ENCODE measurements at places on chromosomes 2 and 18. TPM values are rescaled to one million over a fixed set of nuclear protein-coding genes. Genes with fewer than 3 reads are reported as not detected.

Gene WDR54
- 38.6 TPM for total RNA-seq

DNA sequence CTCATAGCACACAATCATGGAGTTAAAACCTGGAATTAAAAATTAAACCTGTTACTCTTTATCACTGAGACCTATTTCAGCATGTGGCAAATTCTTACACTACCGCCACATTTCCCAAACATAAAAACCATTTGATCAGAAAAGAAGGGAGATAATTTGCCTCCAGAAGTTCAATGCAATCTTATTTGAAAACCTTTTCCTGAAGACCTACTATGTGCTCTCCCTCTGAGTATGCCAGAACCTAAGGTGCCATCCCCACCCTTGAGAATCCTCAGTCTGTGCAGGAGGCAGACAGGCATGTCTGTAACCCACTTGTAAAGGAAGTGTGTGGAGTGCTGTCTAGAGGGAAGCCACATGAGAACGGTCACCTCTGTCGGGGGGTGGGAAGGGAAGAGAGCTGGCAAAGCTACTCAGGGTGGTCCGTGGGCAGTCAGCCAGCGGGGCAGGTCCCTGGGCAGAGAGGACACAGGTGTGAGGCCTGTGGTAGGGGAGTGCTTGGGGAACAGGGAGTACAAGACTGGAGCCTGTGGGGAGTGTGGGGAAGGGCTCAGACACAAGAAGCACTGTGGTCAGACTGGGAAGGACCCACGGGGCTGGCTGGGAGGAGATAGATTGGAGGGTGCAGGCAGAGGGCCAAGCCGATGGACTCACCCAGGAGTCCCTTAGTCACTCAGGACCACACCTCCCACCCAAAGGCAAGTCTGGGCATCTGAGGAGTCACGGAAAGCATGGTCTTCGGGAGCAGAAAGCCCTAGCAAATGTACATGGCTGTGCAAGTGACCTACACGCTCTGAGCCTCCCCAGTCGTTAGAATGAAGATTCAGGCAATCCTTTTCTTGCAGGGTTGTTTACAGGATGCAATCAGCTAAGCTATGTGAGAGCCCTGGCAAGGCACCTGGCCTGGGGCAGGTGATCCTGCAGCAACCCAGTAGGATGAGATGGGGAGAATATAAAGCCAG is 22.8 kb downstream of the CRACDL start:
- DNase-seq, result no peak

GRCh38 chr2:171512683-171513195 is 9.5 kb upstream of the CYBRD1 start:
- no peak for DNase-seq

DNA sequence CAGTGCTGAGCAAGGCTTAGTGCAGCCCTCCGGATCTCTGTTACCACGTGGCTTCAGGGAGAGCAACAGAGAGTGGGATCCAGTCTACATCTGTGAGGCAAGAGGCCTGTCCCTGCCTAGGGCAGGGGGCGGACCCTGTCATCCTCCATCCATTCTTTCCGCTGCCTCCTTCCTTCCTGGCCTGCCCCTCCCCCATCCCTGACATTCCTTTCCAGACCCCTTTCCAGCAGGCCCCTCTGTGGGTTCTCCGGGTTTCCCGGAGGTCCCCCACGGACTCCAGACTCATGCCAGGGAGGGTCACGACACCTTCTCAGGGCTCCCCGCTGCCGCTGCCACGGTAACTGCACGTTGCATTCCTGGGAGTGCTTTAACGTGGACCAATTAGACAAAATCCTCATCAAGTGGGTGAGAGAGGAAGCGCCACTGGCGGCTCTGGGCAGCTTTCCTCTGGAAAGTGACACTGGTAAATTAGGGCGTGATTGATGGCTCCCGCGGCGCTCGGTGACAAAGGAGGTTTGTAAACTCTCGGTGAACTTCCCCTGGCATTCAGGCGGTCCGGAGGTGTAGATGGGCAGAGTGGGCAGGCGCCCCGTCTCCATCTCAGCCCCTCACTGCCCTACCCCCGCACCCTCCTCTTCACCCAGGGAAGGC is 11.4 kb downstream of the ATOH8 start:
- no peak for DNase-seq

DNA sequence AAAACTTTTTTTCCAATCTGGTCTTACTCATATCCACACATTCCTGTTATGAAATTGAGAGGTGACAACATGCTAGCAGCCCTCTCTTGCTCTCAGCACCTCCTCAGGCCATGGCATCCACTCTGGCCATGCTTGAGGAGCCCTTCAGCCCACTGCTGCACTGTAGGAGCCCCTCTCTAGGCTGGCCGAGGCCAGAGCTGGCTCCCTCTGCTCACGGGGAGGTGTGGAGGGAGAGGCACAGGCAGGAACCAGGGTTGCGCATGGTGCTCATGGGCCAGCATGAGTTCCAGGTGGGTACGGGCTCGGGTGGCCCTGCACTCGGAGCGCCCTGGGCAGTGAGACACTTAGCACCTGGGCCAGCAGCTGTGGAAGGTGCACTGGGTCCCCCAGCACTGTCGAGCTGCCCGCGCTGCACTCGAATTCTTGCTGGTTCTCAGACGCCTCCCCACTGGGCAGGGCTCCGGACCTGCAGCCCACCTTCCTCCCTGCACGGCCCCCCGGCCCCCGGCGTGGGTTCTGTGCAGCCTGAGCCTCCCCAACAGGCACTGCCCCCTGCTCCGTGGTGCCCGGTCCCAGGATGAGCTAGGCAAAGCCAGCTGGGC is 1669.6 kb upstream of the CELF4 start:
- no peak for DNase-seq

DNA sequence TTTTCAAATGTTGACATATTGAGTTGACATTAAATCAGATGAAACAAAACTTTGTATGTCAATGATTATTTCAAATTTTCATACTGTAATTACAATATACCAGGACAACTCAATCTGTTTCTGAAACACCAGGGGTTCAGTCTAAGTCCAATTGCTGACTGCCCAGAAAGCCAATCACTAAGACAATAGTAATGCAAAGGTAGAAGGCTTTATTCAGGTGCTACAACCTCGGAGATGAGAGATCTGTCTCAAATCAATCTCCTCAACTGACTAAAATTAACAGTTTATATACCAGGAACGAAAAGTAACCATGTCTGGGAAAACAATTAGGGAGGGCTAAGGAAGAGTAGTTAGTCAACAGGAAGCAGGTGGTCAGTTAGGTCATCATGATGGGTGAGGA is 1400.4 kb downstream of the SUCLG1 start:
- no peak for DNase-seq

GRCh38 chr18:48354746-48355260 is 54.4 kb downstream of the ZBTB7C start:
- DNase-seq, result no peak

- DNase-seq, result no peak
These were observed 1.3 kb upstream of the BZW1 start for GRCh38 chr2:200810252-200810997.

GRCh38 chr18:59835605-59836379 is 64.0 kb upstream of the PMAIP1 start:
- no peak for DNase-seq

DNA sequence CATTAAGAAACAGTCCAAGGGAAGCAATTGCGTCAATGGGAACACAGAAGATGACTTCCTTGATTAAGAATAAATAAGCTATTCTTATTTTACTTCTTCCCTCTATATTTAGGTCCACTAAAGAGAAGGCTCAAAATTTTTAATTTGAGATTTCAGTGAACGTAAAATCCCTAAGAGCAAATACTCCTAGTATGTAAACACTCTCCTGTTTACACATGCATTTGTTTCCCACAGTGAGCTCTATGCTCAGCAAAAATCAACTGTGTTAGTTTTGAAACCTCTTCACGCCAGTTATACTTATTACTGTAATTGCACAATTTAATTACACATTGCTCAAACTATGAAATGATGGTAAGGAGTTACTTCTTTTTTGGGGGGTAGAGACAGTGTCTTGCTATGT is 8.8 kb downstream of the SLC39A6 start:
- DNase-seq, result no peak
